Stimulated activated CD4-positive, alpha-beta T cell treated with anti-CD3 and anti-CD28 coated beads, Interleukin-15, amount 100 ng/mL, for 48 hours (primary cell): ENCODE measurements at places on chromosomes 6 and 20.

DNA sequence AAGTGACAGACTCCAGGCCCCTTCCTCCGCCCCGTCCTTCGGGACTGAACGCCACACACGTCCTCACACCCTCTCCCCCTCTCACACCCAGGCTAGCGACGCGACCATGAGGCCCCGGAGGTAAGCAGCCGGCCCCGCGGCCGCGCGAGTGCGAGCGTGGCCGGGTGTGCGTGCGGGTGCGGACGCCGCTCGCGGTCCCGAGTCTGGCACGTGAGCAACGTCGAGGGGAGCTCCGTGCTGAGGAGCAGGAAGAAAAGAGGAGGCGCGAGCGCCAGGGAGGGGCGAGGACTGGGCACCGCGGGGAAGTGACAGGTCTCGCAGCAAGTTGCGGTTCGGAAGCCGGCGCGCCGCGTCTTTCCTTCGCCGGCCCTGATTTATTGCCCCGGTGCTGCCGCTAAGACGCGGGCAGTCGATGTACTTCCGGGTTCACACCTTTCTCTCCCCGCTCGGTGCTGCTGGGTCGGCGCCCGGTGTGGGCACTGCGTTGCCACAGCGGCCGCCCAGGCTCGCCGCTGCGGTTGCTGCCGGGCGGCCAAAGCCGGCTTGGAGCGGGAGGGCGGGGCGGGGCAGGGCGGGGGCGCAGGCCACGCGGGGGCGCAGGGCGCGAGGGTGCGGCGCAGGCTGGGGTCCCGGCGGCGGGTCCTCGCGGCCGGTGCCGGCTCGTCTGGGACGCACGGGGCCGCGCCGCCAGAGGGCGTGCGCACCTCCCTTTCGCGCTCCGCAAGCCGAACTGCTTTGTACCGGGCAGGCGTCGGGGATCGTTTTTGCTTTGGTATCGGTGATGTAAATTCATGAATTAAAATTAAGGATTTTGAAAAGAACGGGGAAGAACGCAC lies 15.8 kb upstream of the LIN28B start:
- DNase-seq, result no peak

- no peak for DNase-seq
Observed at GRCh38 chr6:15449011-15449410, 203.1 kb downstream of the JARID2 start.

DNA sequence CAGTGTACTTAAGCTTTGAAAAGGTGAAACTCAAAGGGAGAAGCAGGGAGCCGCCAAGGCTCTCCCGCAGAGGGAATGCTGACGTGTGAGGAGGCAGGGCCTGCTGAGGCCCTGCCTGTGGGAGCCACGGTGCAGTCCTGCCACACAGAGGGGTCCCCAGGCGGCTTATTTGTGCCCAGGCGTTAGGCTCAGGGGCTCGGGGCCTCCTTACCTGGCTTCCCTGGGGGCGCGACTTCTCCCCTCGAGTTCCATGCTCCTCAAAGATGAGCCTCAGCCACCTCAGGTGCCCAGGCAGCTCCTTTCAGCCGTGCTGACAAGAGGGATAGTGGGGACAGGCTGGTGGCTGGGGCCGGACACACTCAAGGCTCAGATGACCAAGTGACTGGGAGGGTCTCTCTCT lies 2.2 kb upstream of the KIF25 start:
- no peak for DNase-seq

GRCh38 chr6:144657691-144658090 lies 372.6 kb downstream of the UTRN start:
- DNase-seq, result no peak

DNA sequence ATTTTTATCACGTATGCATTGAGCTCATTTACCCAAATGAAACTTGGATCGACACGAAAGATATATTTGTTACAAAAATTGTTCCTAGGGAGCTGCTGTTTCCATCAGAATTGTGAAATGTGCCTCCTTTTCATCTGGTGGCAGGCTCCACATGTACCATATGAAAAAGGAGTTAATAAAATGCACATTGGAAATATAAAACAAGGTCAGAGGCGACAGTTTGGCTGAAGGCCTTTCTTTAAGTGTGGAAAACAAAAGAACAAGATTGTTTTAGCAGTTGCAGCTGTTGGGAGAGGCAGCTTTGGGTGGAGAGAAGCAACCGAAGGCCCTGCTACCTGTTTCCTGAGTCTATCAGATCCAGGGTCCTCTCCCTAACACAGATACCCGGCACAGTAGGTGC lies 334.5 kb upstream of the NT5E start:
- no peak for DNase-seq

- DNase-seq, result no peak
Observed at GRCh38 chr6:92160226-92160625, 1259.1 kb downstream of the EPHA7 start.

DNA sequence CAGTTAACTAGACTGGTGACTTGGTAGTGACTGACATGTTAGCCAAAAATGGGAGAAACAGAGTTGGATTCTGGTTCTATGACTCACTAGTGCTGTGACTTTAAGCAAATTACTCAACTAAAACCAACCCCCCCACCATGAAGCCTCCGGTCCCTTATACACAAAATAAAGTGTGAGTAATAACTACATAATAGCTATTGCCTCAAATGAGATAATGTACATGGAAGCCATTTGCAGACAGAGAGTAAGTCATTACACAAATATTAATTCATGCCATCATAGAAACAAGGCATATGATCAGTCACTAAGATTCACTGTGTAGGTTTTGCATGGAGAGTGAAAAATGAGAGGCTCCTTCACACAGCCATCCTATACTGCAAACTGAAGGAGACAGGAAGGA lies 111.9 kb downstream of the HIVEP2 start:
- no peak for DNase-seq

GRCh38 chr6:84912472-84913322 lies 148.3 kb upstream of the TBX18 start:
- DNase-seq, result no peak

- DNase-seq, result no peak
Observed at GRCh38 chr20:42923348-42923918, 266.3 kb downstream of the PTPRT start.
